ENCODE measurements at places on chromosomes 5 and 9. TPM values are rescaled to one million over a fixed set of nuclear protein-coding genes. Genes with fewer than 3 reads are reported as not detected.

Gene FREM1
- total RNA-seq: 0.37 TPM

Gene SCGB3A1
- not detected for total RNA-seq

Gene SURF2
- 13.6 TPM for total RNA-seq

Gene SOX30
- total RNA-seq: not detected

Gene DMGDH
- total RNA-seq: 0.59 TPM

Gene MEIKIN
- not detected for total RNA-seq

Gene MLANA
- total RNA-seq: 0.20 TPM

Gene PSAT1
- 42.0 TPM for total RNA-seq

Gene ENTR1
- total RNA-seq: 48.9 TPM

Gene PFN3
- total RNA-seq: 1.1 TPM

Gene GARNL3
- 1.1 TPM for total RNA-seq

Gene SLC12A2
- 32.1 TPM for total RNA-seq

Gene SUSD3
- 4.0 TPM for total RNA-seq

All from subcutaneous preadipocyte (primary cell).